Sigmoid colon (tissue), 7 donors: ENCODE measurements at places on chromosomes 5 and 9. TPM values are rescaled to one million over a fixed set of nuclear protein-coding genes. Genes with fewer than 3 reads are reported as not detected.
A peak's percentile ranks its signal among the peaks of the same experiment; 100 is the strongest.

GRCh38 chr9:95137587-95138145, 179.8 kb downstream of the FANCC start:
- peak; percentile 80 for DNase-seq

GRCh38 chr9:113675475-113675941, 200.6 kb upstream of the ZNF618 start:
- peak; percentile 85 for DNase-seq

GRCh38 chr9:134333874-134334581, 7.8 kb downstream of the RXRA start:
- no peak for DNase-seq

DNA sequence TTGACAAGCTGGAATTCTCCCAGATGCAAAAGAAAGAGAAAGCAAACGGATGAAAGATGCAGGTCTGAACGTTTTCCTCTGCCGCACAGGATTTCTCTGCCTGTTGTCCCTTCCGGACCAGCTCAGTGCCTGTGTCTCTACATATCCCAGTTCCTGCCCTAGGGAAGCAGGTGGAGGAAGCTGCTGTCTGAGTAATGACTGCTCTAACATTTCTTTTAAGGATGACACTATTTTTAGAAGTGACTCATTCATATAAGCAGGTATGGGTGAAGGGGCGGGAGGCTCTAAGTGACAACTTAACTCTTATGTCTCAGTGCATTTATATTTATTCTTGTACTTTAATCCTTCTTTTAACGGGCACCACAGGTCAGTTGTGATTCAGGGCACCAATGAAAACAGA, 128.8 kb downstream of the SLC24A2 start:
- DNase-seq, result no peak

- DNase-seq, result no peak
Observed at GRCh38 chr9:73151653-73152542, at the start of gene ANXA1. Gene ANXA1 (plus strand): TSS chr9:73151865. CDS start chr9:73158536, 6,671 bp downstream.

DNA sequence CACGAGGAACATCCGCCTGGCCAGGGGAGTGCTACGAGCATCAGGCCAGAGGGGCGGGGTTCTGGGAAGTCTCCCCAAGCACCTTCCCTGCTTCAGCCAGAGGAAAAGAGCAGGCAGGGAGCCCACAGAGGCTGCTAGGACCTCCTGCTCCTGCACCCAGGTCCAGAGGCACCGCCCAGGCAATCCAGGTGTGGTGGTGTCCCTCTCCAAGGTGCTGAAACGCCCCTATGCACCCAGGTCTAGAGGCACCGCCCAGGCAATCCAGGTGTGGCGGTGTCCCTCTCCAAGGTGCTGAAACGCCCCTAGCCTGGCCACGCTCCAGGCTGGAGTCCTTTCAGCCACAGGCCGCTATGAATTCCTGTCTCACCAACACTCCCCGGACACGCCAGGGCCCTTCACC, 10.7 kb upstream of the UBAC1 start:
- DNase-seq, result peak; percentile 52

DNA sequence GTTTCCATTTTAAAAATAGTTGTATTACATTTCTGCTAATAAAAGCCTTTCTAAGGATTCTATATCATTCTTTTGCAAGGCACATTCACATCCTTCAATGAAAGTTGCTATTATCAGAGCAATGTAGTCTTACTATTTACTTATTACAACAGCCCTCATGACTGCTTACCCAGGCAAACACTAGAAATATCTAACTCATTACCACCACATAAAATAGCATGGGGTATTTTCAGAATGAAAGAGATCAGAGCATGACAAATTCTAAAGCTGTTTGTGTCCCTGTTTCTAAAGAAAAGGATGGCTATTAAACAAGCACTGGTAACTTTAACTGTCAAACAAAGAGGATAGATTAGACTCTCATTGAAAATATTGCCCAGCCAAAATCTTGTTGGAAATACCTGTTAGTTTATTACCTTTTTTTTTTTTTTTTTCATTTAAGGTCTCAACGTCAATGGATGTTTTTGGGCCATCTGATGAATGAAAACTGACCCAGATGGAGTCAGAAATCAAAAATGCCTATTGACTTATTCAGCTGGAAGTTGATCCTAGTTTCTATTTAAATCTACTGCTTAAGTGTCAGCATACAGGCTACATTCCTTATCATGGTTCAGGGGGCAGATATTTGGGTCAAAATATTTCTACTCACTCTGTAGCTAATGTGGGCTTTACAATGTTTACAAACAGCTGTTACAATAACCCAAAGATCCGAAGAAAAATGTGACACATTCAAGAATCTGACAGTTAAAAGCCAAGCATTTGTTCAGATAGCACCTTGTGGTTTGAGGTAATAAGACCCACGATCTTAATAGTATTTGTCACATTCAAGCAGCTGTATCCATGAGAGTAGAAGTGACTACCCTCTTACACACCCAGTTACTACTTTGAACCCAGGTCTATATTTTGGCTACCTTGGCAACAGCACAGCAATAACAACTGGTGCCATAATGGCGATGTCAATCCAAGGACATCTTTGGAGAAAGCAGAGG, 554.8 kb upstream of the MEF2C start:
- no peak for DNase-seq

The LRRTM2 gene
- not detected for polyA plus RNA-seq

The F2RL2 gene
- polyA plus RNA-seq, result not detected
